Stimulated activated CD8-positive, alpha-beta memory T cell treated with anti-CD3 and anti-CD28 coated beads, Interleukin-12 subunit alpha, Interleukin-12 subunit beta, amount 100 ng/mL, for 1 hour (primary cell): ENCODE measurements at places on chromosomes 1 and 21.

DNA sequence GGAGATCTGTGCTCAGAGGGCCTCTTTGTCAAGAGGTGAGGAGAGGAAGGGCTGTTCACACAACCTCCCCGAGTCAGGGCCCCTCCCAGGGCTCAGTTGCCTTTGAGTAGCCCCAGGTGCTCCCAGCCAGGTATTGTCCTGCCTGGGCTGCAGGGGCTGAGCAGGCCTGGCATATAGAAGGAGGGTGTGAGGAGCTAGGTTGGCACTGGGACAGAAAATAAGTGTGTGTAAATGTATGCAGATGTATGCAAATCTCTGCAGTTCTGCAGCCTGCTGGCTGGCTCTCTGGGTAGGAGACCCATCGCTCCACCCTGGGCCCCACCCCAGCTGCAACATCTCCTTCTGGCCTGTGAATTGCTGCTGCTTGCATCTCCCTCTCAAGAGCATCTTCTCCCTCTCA, 52.4 kb downstream of the NAV1 start:
- no peak for DNase-seq

DNA sequence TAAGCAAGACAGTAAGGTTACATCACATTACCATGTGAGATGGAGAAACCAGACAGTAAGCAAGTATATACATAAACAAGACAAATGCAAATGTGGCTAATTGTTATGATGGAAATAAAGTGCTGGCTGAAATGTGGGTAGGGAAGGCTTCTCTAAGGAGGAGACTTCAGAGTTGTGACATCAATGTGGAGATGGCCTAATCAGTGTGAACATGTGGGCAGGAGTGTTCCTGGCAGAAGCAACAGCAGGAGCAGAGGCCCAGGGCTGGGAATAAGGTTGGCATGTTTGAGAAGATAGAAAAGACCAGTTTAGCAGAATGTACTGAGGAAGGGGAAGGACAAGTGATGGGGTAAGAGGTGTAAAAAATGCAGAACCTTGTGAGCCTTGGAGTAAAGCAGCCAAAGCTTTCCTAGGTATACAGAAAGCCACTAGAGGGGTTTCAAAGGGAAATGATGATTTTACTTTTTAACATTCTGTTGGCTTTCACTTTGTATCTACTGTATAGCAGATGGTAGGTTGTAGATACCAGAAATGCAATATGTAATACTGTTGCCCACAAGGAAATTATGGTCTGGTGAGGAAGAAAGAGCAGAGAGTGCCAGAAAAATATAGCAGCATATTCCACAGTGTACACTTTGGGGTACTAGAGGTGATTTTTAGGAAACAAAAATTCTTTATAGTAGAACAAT, 197.4 kb downstream of the FGGY start:
- DNase-seq, result no peak

- no peak for DNase-seq
These were observed 10.7 kb downstream of the RIPK4 start for GRCh38 chr21:41755934-41756773.

- no peak for DNase-seq
These were observed 509.7 kb downstream of the AJAP1 start for GRCh38 chr1:5164158-5164557.

DNA sequence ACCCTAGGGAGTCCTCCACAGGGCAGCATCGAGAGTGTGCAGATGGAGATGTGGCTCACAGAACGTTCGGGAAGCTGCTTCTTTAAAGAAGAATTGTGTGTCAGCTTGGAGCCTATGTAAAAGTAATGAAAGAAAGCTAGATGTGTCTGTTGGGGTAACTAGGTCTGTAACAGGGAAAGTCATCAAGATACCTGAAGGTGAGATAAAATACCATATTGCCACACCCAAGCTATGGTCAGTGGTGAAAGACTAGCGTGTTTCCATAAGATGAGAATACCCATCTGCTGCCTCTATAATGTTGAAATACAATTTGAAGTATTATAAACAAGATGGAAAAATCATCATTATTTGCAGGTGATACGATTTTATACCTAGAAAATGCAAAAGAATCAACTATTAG, 17.5 kb downstream of the RCAN1 start:
- no peak for DNase-seq

- DNase-seq, result no peak
These were observed 760 bp upstream of the TINAGL1 start for GRCh38 chr1:31575369-31576140.

DNA sequence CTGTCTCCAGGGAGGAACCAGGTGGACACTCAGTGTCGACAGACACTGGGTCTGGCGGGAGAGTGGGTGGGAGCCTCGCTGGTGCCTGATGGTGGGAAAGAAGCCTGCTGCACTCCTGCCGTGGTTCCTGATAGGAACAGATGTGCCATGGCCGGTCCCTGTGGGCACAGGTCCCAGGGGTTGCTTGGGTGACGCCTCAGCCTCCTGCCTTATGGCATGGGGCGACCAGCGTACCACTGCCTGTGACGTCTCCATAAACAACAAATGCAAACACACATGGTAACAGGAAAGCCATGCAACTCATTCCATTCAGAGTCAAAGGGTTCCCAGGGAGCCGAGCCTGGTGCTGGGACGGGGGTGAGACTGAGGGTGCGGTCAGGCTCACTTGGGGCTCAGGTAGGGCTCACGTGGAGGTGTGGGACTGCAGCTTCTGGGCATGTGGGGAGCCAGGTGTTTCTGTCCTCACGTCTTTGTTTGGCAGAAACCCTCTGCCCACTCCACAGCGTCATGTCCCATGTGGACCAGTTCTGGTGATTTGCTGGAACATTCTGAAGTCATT, 34.8 kb downstream of the SNAP47 start:
- DNase-seq, result no peak

- DNase-seq, result no peak
These were observed at the start of gene USH2A for GRCh38 chr1:216422821-216423520. Gene USH2A, minus strand, starts transcription at chr1:216423448. Its CDS starts 1,112 bp downstream, at chr1:216422336.

- no peak for DNase-seq
These were observed 66.8 kb downstream of the LUZP1 start for GRCh38 chr1:23101887-23102286.

DNA sequence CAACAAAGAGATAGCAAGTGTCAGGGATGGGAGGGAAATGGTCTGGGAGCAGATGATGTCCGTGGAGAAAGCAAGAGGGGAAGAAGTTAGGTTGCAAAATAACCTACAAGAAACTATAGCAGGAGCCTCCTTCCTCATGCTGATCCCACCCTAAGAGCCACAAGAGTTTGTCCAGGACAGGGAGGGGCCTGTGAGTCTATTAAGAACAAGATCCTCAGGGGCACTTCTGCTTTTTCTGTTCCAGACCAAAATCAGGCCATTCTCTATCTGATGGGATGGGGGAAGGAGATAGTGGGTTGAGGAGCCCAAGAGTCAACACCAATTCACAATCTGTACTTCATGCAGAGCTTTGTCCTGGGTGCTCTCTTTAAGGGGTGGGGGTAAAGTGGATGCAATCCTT, 7.7 kb upstream of the ATP1A4 start:
- DNase-seq, result no peak
